ENCODE measurements at places on chromosomes 3 and 15.

DNA sequence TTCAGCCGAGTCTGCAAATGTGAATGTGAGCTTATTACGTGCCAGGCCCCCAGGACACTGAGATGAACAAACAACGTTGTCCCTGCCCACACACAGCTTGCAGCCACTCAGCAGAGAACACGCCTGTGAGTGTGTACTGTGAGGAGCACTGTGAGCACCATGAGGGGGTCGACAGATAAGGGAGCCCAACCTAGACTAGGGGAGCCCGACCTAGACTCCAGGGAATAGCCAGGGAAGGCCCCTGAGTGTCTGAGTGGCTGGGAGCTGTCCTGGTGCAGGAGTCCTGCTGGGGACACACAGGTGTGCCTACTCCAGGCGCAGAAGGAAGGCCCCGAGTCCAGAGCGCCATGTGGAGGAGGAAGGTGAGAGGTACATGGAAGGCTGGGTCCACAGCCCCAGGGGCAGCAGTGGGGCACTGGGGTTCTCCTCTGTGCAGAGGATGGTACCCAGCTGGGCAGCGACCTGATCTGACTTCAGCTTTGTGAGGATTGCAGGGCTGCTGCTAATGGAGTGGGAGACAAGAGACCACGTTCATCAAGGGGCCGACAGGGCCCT, 36.5 kb downstream of the MGLL start:
- DNase-seq: peak; percentile 43

GRCh38 chr3:116524453-116525210, 79.3 kb upstream of the LSAMP start:
- no peak for DNase-seq

DNA sequence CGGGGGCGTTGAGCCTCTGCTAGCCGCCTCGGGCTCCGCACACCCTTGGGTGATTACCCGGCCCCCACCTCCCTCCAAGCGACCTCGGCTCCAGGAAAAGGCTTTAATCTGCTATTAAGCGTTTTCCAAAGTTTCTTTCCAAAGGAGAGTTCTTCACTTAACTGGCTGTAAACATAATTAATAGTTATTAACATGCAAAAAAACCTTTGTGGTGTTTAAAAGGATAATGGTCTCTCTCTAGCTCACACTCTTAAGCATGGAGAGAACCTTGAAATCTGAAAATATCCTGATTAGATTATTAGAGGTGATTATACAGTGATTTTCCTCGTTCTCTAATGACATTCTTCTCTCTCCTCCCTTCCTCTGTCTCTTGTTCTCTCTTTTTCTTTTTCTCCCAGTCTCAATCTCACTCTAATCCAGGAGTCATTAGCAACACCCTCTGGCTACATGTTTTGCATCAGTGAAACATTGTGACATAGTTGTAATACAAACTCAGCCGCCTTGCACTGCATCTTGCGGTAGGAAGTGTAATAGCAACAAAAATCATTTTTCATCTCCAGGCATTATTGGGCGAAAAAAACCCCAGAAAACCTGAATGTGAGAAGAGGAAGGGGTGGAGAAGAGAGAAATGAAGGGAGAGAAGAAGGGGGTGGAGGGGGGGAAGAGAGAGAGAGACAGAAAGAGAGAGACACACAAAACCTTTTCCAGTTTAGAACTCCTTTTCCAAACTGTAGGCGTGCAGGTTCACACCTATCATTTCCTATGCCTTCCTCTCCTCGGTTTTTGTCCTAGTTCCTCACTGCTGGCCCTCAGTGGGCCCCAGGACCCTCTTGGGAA, 24.4 kb downstream of the NR2F2 start:
- DNase-seq: peak; percentile 39

GRCh38 chr3:101988596-101988995, 139.3 kb downstream of the NFKBIZ start:
- no peak for DNase-seq

DNA sequence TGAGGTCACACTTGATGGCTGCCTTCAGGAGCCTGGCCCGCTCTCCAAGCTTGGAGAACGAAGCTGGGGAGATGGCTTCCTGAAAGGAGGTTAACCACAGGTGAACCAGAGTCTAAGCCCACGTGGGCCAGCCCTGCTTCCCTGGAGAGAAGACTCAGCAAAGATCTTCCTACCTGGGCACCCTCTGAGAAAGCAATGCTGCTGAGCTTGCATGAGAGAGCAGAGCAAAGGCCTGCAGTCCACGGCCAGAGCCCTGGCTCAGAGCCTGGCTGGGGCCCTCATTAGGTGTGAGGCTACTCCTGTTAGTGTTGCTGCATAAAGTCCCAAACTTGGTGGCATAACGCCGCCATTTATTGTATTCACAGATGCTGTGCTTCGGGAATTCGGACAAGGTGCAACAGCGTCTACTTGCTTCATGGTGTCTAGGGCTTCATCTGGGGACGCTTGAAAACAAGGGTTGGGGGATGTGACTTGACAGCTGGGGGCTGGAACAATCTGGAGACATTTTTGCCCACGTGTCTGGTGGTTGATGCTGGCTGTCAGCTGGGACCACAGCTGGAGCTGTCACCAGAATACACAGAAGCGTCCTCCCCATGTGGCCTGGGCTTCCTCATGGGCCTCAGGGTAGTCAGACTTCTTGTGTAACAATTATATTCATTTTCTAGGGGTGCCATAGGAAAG, 87.9 kb upstream of the MEF2A start:
- no peak for DNase-seq

DNA sequence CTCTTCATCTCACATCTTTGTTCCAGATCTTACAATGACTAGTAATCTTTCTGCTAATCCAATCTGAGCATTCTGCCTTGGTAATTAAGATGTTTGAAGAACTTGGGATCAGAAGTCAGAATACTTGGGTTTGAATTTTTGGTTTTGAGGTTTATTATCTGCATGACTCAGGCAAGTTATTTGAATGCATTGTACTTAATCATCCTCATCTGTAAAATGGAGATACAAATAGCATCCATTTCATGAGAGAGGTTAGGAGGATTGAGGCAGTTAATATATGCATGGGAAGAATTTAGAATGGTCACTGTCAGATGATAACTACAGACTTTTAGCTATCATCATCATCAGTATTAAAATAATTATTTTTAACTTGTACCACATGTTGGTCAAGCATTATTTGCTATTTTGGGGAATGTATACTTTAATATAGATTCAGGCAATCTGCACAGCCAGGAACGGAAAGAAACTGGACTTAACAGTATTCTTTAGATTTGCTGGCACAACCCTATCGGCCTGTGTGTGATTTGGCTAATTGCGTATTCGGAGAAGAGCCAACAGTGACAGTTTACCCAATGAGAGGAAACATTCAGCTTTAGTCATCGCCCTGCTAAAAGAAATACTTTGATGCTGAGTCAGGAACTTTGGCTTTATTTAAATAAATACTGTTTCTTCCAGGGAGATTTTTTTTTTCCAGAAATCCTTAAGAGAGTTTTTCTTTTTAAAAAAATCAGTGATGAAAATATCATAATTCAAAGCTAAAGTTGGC, 600.0 kb downstream of the ROBO1 start:
- DNase-seq: no peak

- DNase-seq: no peak
Measured at GRCh38 chr15:65042776-65043327, 2.3 kb upstream of the SLC51B start.

DNA sequence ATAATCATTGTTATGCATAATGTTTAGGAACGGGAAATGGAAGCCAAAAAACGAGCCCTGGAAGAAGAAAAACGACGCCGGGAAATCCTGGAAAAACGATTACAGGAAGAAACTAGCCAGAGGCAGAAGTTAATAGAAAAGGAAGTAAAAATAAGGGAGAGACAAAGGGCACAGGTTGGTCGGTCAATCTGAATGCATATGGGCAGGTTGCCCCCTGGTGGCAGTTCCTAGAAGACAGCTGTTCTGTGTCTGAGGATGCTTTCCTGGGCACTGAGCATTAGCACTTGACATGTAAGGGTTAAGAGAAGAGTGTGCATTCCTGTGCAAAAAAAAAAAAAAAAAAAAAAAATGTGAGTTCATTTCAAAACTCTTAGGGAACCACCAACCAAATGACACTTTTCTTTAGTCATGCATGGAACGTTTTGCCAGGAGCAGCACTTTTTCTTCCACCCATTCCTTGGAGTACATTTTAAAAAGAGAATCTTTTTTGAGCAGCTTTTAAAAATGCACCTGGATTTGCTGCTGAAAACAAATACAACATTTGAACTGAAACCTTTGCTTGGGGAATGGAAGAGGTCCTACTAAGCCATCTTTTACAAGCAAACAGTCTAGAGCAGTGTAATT, 11.1 kb upstream of the ABHD10 start:
- peak; percentile 80 for DNase-seq

GRCh38 chr15:58139989-58140522, 1.9 kb downstream of the AQP9 start:
- DNase-seq: no peak

DNA sequence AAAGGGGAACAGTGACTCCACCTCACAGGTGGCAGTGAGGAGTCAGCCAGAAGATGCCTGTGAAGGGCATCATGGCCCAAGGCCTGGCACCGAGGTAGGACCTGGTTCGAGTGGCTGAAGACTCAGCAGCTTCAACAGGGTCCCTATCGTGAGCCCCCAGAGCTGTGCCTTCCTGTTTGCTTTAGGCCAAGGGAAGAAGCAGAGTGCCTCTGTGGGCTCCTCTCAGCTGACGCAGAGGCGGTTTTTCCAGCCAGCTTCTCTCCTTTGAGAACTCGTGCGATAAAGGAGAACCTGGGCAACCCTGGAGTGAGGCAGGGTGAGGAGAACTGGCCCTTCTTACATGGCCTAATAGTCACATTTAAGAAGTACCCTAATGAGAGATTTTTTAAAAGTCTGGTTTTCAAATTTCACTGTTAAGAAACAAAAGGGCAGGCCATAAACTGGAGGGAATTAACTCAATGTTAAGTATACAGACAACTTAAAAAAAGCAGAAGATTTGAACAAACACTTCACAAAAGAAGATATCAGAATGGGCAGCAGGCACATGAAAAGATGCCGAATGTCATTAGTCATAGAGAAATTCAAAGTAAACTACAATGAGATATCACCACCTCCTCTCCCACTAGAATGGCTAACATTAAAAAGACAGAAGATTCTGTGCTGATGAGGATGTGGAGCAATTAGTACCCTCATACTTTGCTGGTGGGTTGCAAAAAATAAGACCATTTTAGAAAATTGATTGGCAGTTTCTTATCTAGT, 23.1 kb upstream of the MRPS22 start:
- no peak for DNase-seq

GRCh38 chr3:151900460-151900859, 27.0 kb downstream of the SUCNR1 start:
- no peak for DNase-seq

GRCh38 chr3:184176377-184177330, 2.0 kb downstream of the AP2M1 start:
- DNase-seq: no peak

GRCh38 chr3:40191850-40192448, 117.6 kb upstream of the EIF1B start:
- peak; percentile 66 for DNase-seq

- DNase-seq: no peak
Measured at GRCh38 chr3:127489357-127489756, 101.2 kb downstream of the TPRA1 start.

GRCh38 chr3:108130701-108131474, 40.1 kb upstream of the CD47 start:
- no peak for DNase-seq

GRCh38 chr3:15160662-15161061, 45.4 kb upstream of the CAPN7 start:
- DNase-seq: no peak

GRCh38 chr3:62723166-62723913, 151.9 kb downstream of the CADPS start:
- DNase-seq: no peak

DNA sequence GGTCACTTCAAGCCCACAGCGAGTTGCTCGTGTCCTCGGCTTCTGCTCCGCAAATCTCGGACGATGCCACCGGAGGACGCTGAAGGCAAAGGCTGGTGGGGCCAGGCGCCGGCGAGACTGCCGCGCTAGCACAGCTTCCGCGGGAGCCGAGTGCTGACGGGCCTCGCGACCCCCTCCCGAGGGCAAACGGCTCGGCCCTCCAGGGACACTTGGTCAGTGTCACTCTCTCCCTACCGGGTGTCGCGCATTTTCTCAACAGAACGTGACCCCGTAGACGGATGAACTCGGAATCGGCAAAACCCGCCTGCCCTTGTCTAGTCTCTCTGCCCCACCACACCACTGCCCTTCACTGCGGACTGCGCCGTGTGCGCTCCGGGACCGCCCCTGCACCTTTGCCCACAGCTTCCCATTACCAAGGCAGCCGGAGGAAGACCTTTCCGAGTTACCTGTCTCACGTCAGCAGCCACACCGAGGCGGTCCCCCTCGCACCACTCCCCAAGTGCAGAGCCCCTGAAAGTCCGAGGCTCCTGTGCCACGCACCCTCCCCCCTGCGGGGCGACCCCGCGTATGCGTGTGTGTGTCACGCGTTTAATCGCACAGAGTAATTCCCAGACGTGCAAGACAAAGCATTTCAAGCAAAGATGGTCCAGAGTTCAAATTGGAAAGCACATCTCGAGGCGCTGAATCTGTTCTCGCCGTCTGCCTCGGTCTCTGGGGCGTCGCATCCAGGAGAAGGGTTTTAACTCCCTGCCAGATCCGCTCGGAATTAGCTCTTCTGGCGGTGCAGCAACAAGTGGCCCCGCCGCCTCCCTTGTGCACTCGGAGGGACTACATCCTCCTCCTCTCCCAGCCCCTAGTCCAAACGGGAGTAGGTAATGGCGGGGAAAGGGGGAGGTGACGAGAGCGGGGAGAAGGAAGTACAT, 245.0 kb upstream of the TOPAZ1 start:
- peak; percentile 67 for DNase-seq

GRCh38 chr15:59867086-59867855, 136.8 kb upstream of the FOXB1 start:
- DNase-seq: peak; percentile 69

GRCh38 chr3:194396859-194397756, 2.0 kb downstream of the GP5 start:
- DNase-seq: no peak

GRCh38 chr3:140630866-140631265, 47.0 kb upstream of the TRIM42 start:
- DNase-seq: no peak

GRCh38 chr15:36756707-36757106, 177.3 kb downstream of the CDIN1 start:
- no peak for DNase-seq

- no peak for DNase-seq
Measured at GRCh38 chr3:190826018-190826417, 36.5 kb downstream of the GMNC start.

DNA sequence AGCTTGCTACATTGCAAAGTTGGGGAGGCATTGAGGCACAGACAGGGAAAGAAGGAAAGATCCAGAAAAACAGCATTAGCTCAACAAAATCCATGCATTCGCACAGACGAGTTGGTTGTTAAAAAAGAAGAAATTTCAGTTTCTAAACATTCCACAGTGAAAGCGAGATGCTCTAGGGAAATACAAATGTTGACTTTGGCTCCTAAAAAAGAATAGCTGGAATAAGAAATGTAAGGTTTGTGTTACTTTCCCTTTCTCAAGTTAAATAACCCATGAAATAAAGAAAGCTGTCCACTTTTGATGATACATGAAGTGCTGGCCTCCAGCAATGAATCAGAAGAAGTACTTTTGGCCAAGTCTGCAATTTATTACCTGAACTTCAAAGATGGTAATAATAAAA, 465.1 kb downstream of the ERC2 start:
- DNase-seq: no peak
